Activated CD8-positive, alpha-beta memory T cell treated with anti-CD3 and anti-CD28 coated beads for 1 hour (primary cell): ENCODE measurements at places on chromosomes 13 and 19.

GRCh38 chr13:91168386-91168711 lies 179.1 kb upstream of the MIR17HG start:
- no peak for DNase-seq

- no peak for DNase-seq
These were observed 2.3 kb upstream of the LGALS7B start for GRCh38 chr19:38786572-38787265.

GRCh38 chr19:32691952-32692726 lies 518 bp downstream of the NUDT19 start:
- no peak for DNase-seq

GRCh38 chr13:109273326-109273751 lies 513.0 kb downstream of the IRS2 start:
- no peak for DNase-seq

DNA sequence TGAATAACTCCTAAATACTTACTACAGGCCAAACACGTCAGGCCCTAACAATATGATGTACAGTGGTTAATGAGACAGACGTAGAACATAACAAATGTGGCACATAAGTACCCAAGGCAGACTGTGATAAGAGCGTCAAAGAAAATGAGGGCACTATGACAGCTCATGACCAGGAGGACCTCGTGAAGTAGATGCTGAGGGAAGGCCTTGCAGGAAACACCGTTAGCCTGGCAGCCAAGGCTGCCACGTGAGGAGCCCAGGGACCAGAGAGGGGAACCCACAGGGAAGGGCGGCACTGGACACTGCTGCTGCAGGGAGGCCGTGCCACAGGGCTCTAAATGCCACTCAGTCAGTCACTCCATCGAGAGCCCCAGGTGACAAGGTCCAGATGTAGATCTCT lies 5.7 kb downstream of the TUBGCP3 start:
- no peak for DNase-seq

GRCh38 chr19:53951436-53951835 lies 11.3 kb upstream of the CACNG8 start:
- DNase-seq, result no peak

GRCh38 chr13:41054212-41054877 lies 7.0 kb upstream of the WBP4 start:
- DNase-seq, result no peak

GRCh38 chr13:62320129-62321108 lies 904.8 kb upstream of the PCDH20 start:
- DNase-seq, result no peak

DNA sequence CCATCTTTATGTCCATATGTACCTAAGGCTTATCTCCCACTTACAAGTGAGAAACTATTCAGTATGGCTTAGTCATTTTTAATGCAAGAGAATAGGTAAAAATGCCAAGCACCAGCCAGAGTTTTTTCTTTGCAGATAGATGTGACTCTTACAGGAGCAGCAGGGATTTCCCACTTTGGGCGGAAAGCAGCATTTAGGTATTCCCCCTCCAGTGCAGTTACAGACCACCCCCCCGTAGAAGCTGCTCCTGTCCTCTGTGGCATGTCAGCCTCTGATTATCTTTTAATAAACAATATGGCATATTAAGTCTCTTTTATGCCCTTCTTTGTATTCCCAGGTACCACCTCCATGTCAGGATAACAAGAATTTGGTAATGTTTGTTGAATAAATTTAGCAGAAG lies 24.7 kb upstream of the USPL1 start:
- no peak for DNase-seq

DNA sequence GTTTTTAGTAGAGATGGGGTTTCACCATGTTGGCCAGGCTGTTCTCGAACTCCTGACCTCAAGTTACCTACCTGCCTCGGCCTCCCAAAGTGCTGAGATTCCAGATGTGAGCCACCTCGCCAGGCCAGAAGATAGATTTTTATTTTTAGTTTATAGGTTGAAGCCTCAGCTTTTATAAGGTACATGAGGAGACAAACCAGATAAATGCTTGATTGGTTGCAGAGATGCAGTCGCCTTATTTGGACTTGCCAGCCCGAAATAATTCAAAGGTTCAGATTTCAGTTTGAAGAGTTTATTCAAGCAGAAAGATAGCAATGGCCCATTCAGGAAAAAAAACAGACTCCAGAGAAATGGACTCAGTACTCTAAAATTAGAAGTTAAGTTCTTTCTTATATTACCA lies 3.1 kb downstream of the ZNF69 start:
- DNase-seq, result no peak

DNA sequence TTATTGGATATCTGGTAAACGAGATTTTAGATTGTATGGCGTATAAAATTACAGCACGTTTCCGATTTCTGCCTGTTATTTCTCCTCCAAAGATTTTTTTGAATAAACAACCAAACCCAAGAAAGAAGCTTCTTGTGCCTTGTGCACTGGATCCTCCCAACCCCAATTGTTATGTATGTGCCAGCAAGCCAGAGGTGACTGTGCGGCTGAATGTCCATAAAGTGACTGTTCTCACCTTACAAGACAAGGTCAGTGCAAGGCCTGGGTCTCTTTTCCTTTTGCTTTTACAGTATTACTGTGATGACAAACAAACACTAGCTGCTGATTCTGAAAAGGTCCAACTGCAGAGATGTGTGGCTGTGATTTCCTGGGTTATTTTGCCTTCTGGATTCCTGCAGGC lies 22.9 kb upstream of the WTIP start:
- DNase-seq, result no peak

DNA sequence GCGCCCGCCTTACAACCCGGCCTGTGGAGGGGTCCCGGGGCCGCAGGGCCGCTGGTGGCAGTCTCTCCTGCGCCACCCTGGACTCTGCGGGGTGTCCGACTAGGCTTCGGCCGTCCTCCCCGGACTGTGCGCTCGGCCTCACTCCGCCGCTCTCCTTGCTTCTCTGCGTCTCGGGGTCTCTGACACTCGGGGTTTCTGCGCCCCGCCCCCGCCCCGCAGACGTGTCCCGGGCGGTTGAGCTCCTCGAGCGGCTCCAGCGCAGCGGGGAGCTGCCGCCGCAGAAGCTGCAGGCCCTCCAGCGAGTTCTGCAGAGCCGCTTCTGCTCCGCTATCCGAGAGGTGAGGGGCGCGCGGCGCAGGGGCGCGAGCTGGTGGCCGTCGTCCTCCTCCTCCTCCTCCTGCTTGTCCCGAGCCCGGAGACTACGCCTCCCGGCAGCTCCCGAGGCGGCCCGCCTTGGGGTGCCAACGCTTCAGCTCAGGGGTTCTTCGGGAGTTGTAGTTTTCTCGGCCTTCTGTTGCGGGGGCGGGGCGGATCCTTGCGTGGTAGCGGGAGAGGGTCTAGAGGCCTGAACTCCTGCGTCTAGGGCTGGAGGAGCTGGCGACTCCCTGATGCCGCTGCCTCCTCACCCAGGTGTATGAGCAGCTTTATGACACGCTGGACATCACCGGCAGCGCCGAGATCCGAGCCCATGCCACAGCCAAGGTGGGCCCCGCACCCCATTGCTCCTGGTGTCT lies 627 bp downstream of the LIN7B start:
- DNase-seq, result peak; percentile 28

GRCh38 chr13:60758637-60759036 lies 361.6 kb downstream of the TDRD3 start:
- DNase-seq, result no peak

- DNase-seq, result no peak
These were observed 161.5 kb downstream of the COG6 start for GRCh38 chr13:39816936-39817335.
